ENCODE measurements at places on chromosomes 5 and 9.

DNA sequence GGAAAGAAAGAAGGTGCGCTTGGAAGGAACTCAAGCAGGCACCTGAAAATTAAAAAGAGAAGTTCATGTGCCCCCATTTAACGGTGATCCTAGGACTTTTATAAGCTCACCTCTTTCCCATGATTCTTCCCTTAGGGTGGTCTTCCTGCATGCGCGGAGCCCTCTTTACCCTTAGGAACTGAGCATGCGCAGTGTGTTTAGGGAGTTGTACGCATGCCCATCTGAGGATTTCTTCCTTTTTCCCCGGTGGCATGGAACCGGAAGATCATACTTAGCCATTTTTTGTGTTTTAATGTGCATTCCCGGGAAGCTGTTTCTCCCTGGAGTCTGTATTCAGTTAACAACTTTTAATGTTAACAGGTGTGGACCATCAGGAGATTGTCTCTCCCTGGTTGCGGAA, 119.0 kb downstream of the FBXL7 start:
- no peak for DNase-seq

- no peak for DNase-seq
These were observed 105.4 kb downstream of the DAPK1 start for GRCh38 chr9:87602933-87603643.

DNA sequence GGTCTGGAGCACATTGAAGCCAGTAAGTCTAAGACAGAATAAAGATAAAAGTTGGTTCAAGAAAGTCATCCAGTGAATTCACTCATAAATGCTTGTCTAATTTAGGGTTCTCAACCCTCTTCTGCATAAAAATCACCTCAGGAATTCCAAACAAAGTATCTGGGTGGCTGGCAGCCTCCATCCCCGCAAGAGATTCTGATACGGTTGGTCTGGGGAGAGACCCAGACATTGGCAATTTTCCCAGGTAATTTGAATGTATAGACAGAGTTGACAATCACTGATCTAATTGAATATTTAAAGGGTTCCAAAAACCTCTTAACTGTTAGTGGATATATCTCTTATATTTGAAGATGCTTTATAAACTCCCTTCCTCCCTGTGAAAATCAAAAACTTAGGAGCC, 14.9 kb downstream of the ADAMTSL1 start:
- DNase-seq, result no peak

GRCh38 chr5:53882676-53883031, 322.2 kb downstream of the NDUFS4 start:
- no peak for DNase-seq

DNA sequence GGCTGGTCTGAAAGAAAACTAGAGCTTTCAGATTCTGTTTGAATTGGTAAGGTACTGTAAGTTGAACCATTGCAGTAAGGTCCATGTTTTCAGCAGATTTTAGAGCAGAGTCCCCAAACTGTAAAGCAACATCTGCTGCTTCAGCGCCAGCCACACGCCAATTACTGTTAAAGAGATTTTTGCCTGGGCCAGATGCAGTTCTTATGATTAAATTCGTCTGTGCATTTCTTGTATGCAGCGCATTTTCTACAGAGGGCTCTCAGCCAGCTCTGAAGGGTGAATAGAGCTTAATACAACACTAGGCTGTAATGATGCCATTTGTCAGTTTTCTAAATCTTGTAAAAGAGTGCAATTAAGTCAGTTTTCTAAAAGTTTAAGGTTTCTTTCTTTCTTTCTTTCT, 246.3 kb downstream of the COX7C start:
- DNase-seq, result no peak

DNA sequence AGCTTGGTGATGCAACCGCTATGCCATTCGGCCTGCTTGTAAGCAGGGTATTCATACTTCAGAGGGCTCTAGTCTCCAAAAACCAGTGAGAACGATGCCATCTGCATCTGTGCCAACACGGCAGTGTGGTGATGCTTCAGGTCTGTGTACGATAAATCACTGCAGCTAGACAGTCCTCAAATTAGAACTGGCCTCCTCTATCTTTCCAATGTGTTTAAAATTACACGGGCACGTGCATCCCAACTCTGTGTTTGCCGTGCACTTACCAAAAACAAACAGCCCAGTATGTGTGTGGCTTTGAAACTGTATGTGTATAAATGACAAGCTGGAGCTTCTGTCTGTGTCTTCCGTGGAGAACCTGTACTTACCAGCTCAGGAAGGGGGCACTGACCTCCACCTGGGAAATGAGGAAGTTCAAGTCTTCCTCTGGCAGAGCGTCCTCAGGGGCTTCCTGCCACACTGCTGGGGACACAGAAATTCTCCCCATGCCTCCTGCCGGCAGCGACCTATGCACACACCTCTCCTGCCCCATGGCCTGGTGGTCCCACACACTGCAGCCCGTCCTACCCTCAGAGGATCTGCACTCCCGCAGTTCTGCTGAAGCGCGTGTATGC, 12.3 kb downstream of the MED10 start:
- DNase-seq, result peak; percentile 10

- no peak for DNase-seq
These were observed 111.8 kb downstream of the HMHB1 start for GRCh38 chr5:143923634-143924266.

DNA sequence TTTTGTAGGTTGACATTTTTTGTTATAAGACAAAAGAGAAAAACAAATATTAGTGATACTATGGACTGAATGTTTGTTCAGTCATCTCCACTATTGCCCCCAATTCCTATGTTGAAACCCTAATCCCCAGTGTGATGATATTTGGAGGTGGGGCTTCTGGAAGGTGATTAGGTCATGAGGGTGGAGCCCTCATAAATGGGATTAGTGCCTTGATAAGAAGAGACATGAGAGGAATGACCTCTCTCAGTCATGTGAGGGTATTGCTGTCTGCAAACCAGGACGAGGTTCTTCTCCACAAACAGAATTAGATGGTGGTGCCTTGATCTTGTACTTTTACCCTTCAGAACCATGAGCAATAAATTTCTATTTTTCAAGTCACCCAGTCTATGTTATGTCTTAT, 34.5 kb upstream of the KLF9 start:
- no peak for DNase-seq

DNA sequence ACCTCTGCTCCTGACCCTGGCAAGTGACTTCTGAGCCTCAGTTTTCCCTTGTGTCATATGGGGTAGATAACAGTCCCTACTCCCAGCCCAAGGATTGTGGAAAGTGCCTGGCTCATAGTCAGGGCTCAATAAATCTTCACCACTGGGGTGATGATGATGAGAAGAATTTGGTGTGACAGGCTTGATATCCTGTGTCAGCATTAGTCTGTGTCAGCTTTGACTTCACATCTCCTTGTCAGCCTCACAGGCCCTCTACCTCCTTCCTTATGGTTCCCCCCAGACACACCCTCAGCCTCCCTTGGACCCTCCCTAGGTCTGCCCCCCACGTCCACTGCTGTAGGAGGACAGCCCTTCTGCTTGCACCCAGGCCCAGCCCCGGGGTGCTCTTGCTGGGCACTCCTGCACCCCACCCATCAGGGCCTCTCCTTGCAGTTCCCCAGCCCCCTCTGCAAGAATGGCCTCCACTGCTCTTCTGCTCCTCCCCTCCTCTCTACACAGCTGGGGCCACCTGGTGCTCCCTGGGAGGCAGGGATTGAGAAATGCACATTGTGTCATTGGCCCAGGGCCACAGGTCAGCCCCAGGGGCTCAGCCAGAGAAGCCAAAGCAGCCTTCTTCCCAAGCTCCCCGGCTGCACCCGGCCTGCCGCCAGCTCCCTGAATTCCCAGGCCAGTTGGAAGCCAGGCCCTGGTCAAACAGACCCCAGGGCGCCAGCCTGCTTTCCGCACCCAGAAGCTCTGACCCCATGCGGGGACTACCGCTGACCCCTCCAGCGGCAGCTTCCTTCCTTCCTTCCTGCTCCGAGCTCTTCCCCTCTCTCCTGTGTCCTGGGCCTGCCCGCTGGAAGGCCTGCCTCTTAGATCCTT, 7.7 kb downstream of the FGFR4 start:
- no peak for DNase-seq

DNA sequence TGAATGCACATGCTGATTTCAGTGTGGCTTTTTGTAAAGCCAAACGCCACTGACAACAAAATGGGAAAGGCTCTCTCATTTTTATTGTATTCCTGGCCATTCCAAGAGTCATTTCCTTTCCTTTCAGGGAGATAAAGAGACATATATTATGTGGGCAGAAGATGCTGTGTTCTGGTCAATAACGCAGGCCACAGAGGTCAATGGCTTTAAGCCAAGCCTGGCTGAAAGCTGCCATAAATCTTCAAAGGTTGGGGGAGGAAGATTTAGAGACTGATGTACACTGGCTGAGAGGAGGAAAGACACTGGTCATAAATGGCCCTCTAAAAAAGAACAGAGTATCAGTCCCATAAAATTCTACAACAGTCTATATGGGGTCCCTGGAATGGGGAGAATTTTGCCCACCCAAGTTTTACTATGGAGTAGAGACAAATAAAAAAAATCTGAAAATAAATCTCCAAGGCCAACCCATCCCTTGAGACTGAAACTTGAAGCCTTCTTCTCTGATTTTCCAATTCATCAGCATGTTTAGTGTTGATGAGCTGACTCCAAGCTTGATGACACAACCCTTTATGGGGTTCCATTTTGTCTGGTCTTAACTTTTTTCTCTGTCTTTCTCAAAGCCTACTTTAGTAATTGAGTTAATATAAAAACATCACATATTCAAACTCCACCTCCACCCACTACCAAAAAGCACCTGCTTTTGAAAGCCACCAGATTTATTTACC, 152.1 kb upstream of the SLC24A2 start:
- DNase-seq, result no peak

DNA sequence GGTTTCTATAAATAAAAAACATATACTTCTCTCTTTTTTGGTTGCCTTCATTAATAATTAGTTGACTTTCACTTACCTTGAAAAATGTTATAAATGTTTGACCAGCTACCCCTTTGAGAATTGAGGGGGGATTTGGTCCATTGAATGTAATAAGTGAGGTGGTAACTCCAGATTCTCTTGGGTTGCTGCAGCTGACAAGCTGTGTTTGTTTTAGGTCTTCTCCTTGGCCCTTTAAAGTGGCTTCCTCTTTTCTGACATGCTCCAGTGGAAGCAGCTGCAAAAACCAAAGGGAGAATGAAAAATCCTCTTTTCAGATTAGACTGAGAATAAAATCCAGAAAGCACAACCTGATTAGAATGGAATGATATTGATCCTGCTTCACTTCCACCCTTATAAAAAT, 410.5 kb downstream of the TMEM38B start:
- no peak for DNase-seq

- DNase-seq, result peak; percentile 34
These were observed 44.7 kb upstream of the DMAC1 start for GRCh38 chr9:7844242-7844641.

DNA sequence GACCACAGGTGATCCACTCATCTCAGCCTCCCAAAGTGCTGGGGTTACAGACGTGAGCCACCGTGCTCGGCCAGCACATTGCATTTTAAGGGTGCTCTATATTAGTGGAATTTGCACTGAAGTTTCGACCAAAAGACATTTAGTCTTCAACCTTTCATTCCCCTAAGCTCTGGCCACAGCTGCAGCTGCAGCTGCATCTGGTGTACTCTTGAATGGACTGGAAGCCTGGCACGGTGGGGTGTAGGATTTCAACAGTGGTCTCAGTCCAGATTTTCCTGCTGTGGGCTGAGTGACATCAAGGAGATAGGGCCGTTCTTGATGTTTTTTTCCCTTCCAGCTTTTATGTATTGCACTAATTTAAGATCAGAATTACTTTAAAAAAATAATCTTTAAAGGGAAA, 255.2 kb downstream of the PDZD2 start:
- no peak for DNase-seq

- DNase-seq, result no peak
These were observed 42.9 kb downstream of the PDCD1LG2 start for GRCh38 chr9:5553211-5553610.

DNA sequence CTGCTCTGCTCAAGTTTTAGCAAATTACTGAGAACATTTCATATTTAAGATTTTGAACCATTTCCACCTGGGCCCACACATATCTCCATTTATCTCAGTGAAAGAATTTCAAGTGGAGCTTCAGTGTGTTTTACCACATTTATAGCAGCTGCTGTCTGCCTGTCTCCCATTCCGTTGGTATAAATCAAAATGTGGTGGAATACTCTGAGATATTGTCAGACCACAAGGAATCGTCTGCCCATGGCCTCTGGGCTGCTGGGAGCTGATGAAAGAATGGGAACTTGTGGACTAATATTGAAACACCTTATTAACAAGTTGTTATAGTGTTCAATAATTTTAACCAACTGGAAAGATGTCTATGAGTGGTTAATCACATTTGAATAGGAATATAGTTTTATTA, 33.3 kb downstream of the MAST4 start:
- DNase-seq, result no peak

GRCh38 chr9:136943291-136944211, 987 bp downstream of the FBXW5 start:
- DNase-seq, result no peak

- DNase-seq, result no peak
These were observed 50.5 kb upstream of the FCN1 start for GRCh38 chr9:134968011-134968822.

DNA sequence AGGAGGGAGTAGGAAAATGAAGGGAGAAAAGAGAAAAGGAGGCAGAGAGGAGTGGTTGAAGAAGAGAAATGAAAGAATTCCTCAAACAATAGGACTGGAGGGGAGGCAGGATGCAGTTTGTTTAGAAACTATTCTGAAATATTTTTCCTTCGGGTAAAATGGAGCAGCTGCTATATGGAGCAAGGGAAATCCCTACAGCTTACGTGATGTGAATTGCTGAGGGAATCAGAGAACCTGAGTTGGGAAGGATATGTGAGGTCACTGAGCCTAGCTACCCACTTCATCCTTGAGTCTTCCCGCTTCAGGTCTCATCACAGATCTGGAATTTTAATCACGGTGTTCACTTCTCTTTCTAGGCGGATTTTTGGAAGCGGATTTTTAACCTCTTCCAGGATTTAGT, 204.3 kb downstream of the ERCC6L2 start:
- DNase-seq, result no peak

DNA sequence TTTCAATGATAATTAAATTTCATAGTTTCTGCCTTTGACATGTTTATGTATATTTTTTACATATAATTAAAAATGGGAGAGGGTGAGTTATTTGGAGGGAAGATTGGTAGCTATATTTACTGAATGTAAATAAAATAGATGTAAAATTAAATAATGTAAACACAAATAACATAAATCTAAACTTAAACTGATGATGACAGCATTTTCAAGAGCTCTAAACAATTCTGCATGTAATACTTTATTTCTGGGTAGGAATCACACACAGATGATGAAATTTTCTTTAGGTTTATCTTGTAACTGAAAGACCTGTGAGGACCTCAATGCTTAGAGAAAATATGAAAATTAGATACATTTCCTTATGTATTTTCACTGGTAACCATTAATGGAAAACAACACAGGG, 42.2 kb upstream of the RIOK2 start:
- DNase-seq, result no peak

GRCh38 chr5:34047774-34048572, 5.0 kb upstream of the C1QTNF3 start:
- peak; percentile 26 for DNase-seq

GRCh38 chr5:143514616-143515335, 111.3 kb upstream of the NR3C1 start:
- no peak for DNase-seq

DNA sequence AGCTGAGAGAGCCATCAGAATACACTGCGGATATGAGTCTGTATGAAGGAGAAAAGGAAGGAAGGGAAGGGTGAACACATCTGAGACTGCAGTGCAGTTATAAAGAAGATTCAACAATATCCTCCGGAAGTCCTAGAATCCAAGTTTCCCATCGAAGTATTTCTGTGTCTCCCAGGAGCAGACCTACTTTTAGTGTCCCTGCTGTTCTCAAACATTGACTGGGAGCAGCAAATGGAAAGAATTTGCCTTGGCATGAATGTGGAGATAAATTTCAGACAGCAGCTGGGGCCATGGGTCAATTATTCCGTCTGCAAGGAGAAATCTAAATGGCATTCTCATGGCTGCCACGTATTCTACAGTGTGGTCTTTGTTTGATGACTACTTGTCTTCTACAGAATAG, 478.1 kb upstream of the SMC2 start:
- DNase-seq, result no peak

All from suppressor macrophage (primary cell).